CD4-positive, CD25-positive, alpha-beta regulatory T cell (primary cell): ENCODE measurements at places on chromosomes 13 and 19. TPM values are rescaled to one million over a fixed set of nuclear protein-coding genes. Genes with fewer than 3 reads are reported as not detected.

DNA sequence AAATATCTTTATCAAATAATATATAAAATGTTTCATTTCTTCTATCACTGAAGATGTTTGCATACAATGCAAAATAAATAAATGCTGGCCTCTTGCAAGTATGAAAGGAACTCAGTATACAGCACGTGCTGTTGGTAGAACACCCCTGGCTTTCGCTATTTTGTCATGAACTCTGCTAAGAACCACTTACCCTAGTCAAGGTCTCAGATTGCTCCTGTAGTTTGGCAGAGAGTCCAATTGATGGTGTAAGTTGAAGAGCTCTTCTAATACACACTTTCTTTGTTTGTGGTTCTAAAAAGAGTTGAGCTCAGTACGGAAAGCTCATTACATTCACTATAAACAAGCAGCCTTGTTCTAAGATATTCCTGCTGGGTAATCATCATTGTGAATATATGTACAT, 1258.9 kb downstream of the EFNB2 start:
- H3K27me3 ChIP-seq, result no peaks in the 10 kb centered on the region
- H3K36me3 ChIP-seq, result no peaks in the 10 kb centered on the region
- H3K4me3 ChIP-seq, result no peak overlapping the region
- no peak overlapping the region for H3K27ac ChIP-seq

GRCh38 chr19:45766869-45767346, 2.1 kb downstream of the SIX5 start:
- H3K4me1 ChIP-seq, result peaks cover 30% of the 10 kb centered on the region
- H3K27ac ChIP-seq, result no peak overlapping the region
- DNase-seq, result no peak
- H3K36me3 ChIP-seq, result no peaks in the 10 kb centered on the region
- no peaks in the 10 kb centered on the region for H3K27me3 ChIP-seq
- H3K4me3 ChIP-seq, result no peak overlapping the region

Gene HSD11B1L
- total RNA-seq, result 2.4 TPM

Gene FGF21
- total RNA-seq, result not detected
